H54 (cell line): ENCODE measurements at places on chromosomes 7 and 10.

DNA sequence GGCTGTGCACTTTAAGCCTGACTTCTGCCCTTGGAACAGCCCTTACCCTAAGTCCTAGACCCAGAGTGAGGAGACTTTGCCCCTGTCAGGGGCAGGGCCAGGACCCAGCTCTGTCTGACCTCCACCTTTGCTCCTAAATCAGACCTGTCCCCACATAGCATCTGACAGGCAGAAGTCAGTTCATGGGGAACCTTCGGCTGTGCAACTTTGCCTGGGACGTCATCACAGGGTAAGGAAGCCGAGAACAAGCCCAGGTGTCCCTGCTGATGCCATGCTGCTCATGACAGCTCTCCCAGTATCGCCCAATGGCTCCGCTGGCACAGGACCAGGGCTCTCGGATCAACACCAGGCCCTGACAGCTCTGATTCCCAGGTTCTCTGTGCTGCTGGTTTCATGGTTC is 55.4 kb downstream of the TNS3 start:
- DNase-seq: no peak

GRCh38 chr7:159020987-159021386 is 123.7 kb downstream of the VIPR2 start:
- no peak for DNase-seq

GRCh38 chr10:121455377-121455776 is 142.9 kb downstream of the FGFR2 start:
- no peak for DNase-seq

GRCh38 chr10:121919666-121920065 is 8.2 kb downstream of the ATE1 start:
- no peak for DNase-seq

DNA sequence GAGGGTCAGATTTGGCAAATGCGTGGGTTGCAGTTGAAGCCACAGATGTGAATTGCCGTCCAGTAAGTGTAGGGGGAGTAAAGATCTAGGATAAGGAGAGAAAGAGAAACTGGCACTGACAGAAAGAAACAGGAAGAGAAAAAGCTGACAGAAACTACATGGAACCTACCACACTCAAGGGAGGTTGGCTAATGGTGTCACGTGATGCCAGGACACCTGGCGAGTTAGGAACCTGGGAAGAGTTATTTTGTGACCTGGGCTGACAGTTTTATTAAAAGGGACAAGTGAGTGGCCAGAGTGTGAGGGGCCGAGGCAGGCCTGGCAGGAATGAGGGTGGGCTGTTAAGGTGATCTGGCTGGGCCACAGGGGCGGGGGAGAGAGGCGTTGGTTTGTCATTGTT is 188.7 kb downstream of the ADARB2 start:
- DNase-seq: no peak

DNA sequence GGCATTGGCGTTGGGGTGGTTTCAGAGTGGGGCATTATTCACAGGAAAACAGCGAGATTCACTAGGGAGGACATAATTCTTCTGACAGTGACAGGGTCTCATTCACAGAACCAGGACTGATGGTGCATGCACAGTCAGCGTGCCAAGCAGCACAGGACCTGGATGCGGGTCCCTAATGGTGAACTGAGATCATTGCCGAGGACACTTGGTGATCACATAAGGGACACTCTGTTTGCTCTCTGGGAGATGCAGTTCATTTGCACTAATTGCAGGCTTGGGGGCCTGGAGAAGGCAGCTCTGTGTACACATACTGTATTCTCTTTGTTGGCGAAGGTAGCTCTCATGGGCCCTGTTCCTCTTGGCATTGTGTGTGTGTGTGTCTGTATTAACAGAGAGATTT is 716.1 kb downstream of the PHTF2 start:
- DNase-seq: no peak

DNA sequence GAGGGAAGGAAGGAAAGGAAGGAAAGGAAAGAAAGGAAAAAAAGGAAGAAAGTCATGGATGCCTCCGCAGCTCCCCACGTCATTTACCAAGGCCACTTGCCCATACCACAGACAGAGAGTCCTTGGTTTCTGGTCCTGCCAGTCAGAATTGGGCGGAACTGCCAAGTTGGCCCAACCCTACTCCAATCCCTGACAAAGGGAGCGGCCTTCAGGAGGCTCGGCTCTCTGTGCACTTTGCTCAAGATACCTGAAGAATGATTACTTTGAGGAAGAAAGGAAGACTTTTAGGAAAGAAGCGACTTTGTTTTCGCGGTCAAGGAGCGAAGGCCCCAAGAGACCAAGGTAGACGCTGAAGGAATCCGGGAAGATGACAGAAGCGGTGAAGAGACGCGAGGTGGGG is 49.1 kb upstream of the FXYD4 start:
- no peak for DNase-seq

- DNase-seq: no peak
These were observed 382.5 kb upstream of the SORCS1 start for GRCh38 chr10:107546986-107547385.

- DNase-seq: peak; percentile 53
These were observed 621 bp downstream of the P4HA1 start for GRCh38 chr10:73096041-73096448.

DNA sequence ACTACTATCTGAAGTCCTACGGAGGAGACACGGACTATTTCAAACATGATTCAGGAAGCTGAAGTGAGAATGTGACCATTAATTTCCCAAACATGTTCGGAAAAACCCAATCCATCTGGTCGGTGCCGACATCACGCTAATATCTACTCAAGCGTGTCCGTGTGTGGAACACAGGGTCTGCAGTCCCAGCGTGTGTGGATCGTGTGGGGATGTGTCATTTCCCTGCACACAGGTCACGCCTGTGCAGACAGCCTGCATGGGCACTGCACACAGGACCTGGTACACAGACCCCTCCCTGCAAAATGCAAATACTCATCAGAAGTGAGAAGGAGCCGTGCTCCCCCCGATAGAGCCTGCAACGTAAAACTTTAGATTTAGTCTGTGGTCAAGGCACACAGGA is 57.8 kb downstream of the CARD11 start:
- no peak for DNase-seq

GRCh38 chr7:46742601-46743000 is 821.5 kb upstream of the IGFBP3 start:
- DNase-seq: no peak

DNA sequence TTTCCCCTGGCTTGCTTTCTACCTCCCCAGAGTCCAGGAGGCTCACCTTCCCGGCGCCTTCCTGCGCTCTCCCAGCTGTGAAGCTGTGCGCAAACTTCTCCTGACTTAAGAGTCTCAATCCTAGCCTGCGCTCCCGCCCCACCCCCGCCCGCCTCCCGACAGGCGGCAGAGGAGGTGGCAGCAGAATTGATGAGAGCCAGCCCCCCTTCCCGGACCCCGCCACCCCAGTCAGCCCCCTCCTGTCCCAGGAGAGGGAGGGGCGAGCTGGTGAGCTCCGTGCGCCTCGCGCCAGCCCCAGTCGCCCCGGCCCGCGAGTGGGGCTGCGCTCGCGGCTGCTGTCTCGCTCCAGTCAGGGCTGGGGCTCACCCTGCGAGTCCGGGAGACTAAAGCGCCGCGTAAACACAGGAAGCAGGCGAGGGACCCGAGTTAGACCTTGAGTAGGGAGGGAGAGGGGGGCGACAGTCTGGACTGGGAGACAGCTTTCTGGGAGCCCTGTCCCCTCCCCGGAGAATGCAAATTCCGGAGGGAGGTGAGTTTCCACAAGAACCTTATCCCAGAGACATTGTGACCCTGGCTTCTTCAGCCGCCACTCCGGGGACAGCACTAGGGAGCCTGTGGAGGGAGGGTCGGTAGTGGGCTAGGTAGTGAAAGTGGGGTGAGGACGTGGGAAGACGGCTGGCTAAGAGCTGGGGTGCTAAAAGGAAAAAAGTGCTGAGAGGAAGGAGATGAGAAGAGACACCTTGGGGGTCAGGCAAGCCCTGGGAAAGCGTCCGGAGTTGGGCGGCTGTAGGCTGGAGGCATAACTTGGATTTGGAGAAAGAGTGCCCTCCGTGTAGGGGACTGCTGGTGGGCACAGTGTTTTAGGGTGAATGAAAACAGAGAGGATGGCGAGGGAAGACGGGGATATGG is at the start of gene CALCR:
Gene CALCR (minus strand): TSS at position 79 of the 909 bp plus-strand sequence. CDS start 87,743 bp downstream, outside the sequence.
- DNase-seq: no peak

- DNase-seq: no peak
These were observed 37.0 kb downstream of the WNT2 start for GRCh38 chr7:117285826-117286225.

DNA sequence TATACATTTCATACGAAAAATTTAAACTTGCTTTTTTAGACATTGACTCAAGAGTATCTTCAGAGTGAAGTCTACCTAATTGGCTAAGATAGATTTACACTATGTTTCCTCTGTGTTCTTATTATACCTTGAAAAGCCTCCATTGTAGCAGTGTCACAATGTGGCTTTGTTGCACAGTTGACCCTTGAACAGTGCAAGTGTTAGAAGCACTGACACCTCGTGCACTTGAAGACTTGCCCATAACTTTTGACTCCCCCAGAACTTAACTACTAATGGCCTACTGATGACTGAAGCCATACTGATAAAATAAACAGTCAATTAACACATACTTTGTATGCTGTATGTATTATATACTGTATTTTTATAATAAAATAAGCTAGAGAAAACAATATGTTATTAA is 84.3 kb downstream of the CPED1 start:
- no peak for DNase-seq

- DNase-seq: no peak
These were observed 170.7 kb upstream of the CTBP2 start for GRCh38 chr10:125331056-125331455.

DNA sequence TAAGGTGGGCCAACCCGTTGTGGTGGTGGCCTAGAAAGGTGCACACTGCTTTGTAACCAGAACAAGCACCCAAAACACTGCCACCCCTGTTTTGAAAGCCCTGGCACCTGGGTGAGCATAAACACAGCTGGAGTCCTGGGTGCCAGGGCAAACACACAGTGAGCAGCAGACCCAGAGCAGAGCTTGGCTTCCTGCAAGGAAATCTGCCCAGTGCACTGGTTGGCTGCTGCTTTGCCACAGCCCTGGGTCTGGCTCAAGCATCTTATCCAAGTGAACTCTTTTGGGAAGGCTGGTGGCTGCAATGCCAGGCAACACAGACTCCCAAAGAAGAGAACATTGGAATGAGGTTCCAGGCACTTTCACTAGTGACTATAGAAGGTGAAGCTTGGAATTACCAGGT is 145.5 kb upstream of the PDE1C start:
- no peak for DNase-seq

DNA sequence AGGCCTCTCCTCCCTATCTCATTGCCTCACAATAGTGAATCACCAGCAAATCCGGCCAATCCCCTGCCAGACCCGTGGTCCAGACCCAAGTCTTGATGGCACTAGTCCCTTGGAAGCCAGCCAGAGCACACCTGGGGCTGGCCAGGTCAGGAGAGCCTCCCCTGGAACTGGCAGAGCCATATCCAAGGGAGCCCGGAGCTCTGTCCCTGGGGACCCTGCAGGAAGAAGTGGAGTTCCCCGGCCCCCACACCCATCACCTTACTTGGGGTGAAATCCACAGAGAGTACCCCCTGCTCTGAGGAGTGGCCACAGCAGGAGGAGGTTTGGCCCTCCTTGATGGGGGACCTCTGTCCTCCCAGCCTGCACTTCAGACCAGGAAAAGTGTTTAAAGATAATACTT is 122.5 kb downstream of the HECW1 start:
- no peak for DNase-seq

DNA sequence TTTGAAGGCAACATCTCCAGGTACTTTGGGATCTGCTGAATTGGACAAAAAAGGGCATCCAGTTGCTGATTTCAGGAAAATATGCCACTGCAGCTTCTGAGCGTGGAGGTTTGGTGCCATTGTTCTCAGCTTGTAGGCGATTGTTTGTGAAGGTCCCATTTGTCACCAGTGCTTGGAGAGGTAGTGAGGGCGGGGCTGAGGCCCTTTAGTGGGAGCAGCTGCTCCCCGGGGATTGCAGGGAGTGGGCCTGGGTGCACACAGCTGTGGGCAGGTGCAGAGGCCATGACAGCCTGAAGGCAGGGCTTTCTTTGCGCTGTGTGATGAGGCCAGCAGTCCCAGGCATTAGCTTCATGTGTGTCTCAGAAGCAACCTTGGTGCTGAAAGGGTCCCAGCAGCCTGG is 3.9 kb downstream of the FAM20C start:
- no peak for DNase-seq
